Brain pericyte (primary cell): ENCODE measurements at places on chromosomes 4 and X.

- DNase-seq: no peak
These were observed 1058.9 kb downstream of the C4orf33 start for GRCh38 chr4:130154901-130155300.

GRCh38 chr4:106985830-106986229 lies 50.3 kb downstream of the DKK2 start:
- no peak for DNase-seq

DNA sequence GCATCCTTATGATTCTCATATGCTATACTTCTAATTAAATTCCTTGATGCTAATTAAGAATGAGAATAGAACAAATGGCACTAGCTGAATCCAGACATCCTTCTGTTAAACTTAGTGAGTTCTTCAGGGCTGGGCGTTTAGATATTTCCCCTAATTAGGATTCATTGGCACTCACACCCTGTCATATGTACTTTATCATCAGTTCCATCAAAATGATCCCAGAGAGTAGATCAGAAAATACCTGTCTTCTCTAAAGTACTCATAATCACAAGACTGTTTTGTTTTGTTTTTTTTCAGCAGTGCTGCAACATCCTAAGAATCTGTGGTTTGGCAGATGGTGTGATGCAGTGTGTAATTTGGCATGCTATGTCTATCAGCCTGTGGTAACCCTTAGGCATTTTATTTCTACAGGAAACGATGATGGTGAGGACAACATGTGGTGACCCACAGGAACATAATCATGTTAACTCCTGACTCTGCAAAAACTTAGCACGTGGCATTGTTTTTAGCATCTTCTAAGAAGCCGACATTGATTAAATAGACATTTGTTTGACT lies 2528.4 kb downstream of the ARAP2 start:
- DNase-seq: peak; percentile 2

GRCh38 chr4:110869114-110869513 lies 246.2 kb upstream of the PITX2 start:
- no peak for DNase-seq
